SW480 (cell line): ENCODE measurements at places on chromosomes 2 and 18.
A peak's percentile ranks its signal among the peaks of the same experiment; 100 is the strongest.

GRCh38 chr2:157849591-157849990 lies 26.5 kb downstream of the ACVR1 start:
- DNase-seq = no peak

DNA sequence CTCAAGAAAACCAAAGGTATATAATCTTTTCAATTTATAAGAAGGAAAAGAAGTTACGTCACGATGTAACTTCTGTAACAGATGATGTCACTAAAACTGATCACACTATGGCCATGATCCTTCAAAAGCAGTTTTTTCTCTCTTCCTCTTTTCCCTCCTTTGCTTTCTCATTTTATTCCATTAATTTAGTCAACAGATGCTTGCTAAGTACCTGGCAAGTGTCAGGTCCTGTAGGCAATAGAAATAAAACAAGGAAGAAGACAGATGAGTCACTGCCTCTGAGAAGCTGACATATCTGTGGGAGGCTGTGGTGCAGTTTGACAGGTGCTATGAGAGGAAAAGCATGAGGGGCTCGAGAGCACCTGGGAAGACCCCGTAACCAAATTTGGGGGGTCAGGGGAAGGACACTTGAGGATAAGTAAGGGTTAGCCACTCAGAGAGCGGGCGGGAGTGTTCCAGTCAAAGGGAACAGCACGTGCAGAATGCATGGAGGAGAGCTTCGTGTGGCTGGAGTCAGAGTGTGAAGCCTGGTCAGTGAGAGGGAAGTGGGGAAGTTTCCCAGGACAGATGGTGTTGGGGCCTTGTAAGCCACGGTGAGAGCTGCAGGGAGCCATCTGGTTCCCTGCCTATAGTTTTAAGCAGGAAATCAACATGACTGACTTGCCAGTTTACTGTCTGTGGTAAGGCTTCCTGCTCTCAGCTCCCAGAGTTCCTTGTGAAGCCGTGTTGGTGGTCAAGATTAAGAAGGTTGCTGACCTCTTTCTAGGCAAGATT lies 198.8 kb upstream of the FOSL2 start:
- no peak for DNase-seq

- no peak for DNase-seq
Observed at GRCh38 chr18:60870261-60871153, 462.7 kb upstream of the CDH20 start.

DNA sequence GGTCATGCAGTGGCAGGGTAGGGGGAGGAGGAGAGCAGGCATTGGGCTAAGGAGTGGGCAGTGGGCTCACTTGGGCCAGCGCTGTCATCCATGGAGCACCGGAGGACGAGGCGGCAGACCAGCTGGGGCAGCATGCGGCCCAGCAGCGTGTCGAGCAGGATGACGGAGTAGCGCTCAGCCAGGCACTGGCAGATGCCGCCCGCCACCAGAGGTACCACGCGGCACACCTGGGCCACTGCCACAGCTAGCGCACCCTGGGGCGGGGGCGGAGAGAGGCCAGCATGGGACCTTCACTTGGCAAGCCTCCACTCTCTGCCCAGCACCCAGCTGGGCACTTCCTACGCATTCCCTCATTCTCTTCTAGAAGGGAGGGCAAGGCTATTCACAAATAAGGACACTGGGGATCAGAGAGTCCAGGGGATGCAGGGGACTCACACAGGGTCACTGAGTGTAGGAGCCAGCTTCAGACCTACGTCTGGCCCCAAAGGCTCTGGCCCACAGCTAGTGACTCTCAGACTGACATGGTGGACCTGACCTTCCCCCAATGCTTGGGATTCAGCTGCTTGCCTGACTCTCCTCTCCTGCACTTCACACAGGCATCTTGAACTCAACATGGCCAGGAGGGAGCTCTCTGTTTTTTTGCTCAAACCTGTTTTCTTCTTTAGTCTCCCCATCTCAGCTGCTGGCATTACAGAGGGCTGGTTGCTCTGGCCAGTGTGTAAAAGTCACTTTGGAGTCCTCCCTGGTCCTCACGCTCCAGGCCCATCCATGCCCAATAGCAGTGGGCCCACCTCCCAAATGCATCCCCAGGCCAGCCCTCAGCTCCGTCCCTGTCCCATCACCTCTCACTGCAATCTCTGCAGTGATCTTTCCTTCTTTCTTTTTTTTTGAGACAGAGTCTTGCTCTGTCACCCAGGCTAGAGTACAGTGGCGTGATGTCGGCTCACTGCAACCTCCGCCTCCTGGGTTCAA lies 4.1 kb downstream of the SFTPB start:
- DNase-seq = no peak

- DNase-seq = no peak
Observed at GRCh38 chr2:98478907-98479306, 34.2 kb downstream of the INPP4A start.

- no peak for DNase-seq
Observed at GRCh38 chr2:235679471-235679870, 185.6 kb downstream of the AGAP1 start.

- no peak for DNase-seq
Observed at GRCh38 chr2:127431408-127432023, 13.3 kb downstream of the PROC start.

GRCh38 chr2:16629044-16629443 lies 36.6 kb downstream of the CYRIA start:
- no peak for DNase-seq

- DNase-seq = no peak
Observed at GRCh38 chr2:235445116-235445515, 48.7 kb upstream of the AGAP1 start.

DNA sequence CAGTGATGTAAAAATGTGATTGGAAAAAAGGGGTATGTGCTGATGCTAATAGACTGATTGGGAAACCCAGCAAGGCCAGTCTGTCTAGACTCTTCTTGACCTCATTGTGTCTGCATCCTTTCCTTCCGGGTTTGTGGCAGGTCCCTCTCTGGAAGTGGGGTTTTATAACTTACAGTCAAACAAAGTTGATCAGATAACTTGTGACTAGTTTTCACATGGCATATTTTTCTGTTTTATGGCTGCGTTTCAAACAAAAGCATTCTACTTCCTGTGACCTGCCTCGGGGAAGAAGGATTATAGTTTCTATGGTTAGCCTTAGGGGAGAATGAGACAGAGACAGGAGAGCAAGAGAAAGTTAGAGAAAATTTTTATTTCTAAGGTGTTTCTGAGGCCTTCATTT lies 188.7 kb upstream of the HNMT start:
- no peak for DNase-seq

GRCh38 chr18:75363446-75364225 lies 63.9 kb downstream of the SMIM21 start:
- no peak for DNase-seq

- no peak for DNase-seq
Observed at GRCh38 chr2:25397777-25398176, 56.1 kb upstream of the DNMT3A start.

DNA sequence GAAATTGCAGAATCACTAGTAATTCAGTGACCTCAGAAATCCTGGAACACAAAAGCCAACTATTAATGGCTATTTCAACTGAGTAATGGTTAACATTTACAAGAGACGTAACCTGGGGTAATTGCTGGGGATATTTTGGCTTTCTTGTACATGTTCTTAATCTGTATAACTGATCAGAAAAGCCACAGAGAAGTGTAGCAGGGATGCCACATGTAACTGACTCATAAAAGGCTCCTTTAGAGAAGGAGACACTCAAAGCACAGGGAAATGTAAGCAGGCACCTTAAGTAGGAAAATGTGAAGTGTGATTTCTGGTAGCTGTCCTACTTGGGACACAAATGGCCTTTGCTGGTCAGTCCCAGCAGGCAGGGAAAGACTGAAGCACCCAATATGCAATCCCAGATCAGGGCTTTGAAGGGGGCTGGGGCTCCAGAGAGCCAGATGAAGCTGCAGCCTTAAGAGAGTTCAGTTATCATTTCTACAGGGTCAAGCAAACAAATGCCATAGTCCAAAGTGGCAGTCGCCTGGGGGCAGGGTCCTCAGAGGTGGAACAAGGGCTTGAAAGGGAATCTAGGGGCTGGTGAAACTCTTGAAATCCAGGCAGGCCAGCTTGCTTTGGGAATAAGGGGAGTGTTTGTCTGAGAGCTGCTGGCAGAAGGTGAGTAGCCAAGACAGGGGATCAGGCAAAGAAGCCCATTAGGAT lies 7.2 kb upstream of the SPOPL start:
- no peak for DNase-seq

GRCh38 chr2:150051004-150051403 lies 436.5 kb downstream of the RND3 start:
- no peak for DNase-seq

- DNase-seq = no peak
Observed at GRCh38 chr18:24683925-24684324, 223.5 kb downstream of the HRH4 start.

DNA sequence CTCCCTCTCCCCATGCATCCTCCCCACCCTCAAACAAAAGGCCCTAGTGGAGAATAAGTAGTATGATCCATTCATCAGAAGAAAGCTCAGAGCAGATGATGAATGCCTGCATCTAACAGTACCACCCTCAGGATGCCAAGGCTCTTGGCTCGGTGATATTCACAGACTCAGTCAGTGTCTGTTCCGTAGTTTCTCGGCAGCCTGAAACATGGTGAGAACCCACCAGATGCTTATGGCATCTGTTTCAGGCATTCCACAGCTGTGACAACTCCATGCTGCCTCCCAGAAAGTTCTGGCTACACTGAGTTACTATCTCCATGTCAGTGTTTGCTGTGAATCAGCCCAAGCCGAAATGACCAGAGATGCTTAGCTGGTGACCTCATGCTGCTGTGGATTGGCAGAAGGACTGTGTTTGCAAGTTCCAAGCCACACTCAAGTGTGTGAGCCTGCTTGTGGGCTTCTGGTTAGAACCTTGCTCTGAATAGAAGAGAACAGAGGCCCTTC lies 83.9 kb downstream of the WDSUB1 start:
- DNase-seq = no peak

- no peak for DNase-seq
Observed at GRCh38 chr2:120317916-120318315, 28.0 kb upstream of the INHBB start.

- peak; percentile 89 for DNase-seq
Observed at GRCh38 chr18:3451183-3451988, 1.4 kb downstream of the TGIF1 start.

- DNase-seq = no peak
Observed at GRCh38 chr2:119190321-119191111, 32.0 kb upstream of the C1QL2 start.

DNA sequence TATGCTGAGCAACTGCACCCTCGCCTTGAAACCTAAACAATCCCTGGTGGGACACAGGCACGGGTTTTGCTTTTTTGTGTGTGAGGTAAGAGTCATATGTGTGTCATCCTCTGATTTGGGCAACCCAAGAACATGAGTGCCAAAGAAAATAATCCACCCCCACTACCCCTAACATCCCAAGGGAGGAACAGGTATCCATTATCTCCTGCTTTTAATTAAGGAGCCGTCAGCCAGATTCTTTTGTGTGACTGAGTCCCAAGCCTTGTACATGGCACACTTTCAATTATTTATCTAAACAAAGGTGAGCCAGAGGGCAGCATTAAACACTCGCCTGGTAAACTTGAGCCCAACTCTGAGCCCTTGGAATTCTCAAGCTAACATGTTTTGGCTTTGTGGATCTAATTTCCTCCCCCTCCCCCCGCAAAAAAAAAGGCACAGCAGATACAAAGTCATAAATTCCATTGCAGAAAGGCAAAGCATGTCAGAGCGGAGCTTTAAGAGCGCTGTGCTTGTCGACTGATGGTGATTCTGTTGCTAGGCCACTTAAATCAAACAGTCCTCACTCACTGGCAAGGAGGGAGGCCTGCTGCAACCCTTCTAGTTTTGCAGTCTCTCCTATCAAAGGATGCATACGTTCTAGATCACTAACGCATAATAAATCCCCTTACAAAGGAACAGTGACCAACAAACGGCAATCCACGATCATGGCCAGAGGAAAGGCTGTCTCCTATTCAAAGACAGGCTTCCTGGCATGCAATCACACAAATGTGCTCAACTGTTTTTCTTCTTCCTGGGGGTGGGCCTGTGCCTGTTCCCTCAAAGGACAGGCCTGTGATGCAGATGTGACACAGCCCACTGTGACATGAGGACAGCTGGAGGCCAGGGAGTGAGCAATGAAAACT lies 143.5 kb upstream of the LMAN1 start:
- DNase-seq = no peak

DNA sequence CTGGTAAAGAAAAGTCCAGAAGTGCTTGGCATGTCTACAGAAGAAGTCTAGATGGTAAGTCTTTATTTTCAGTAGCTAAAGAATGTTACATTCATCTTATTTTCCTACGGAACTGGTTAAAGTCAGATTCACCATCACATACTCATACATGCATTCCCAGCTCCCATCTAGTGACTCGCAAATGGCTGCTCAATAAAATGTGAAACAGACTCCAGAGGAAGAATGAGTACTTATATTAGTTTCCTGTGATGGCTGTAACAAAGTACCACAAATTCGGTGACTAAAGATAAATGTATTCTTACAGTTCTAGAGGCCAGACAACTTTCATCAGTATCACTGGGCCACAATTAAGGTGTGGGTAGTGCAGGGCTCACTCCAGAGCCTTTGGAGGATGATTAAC lies 797.2 kb downstream of the SATB2 start:
- no peak for DNase-seq

GRCh38 chr2:74201196-74201595 lies 2.8 kb downstream of the MTHFD2 start:
- DNase-seq = no peak

DNA sequence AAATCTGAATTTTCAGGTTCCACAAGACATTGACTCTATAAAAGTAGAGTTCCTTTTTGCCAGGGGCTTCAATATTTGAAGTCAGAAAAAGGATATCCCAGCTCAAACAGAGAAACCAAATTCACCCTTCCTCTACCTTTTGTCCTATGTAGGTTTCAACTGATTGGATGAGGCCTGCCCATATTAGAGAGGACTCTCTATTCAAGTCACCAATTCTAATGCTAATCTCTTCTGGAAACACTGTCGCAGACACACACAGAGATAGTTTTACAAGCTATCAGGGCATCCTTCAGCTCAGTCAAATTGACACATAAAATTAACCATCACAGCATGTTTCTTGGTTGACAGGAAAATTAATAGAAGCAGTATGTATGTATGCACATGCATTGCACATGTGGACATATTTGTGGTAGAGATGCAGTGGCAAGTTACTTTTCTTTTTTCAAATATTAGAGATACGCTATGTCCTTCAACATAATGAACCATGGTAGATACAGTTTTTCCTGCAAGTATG lies 207.1 kb downstream of the RAD51AP2 start:
- no peak for DNase-seq

DNA sequence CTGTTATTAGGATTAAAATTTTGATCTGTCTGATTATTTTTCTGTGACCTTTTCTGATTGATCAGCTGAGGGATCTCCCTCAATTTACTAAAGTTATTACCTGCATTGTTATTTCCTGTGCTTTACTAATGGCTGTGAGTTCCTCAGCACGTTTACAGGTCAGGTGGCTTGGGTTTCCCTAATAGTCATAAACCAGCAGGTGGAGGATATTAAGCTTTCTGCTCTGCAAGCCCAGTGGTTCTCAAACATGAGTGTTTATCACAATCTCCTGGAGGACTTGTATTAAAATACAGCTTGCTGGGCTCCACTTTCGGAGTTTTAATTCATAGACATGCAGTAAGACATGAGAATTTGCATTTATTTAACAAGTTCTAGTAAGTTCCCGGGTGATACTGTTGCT lies 22.4 kb upstream of the UGP2 start:
- no peak for DNase-seq

- DNase-seq = no peak
Observed at GRCh38 chr2:148813603-148814065, 61.4 kb upstream of the KIF5C start.
